Epithelial cell of prostate (primary cell): ENCODE measurements at places on chromosomes 3 and 15.

- DNase-seq, result no peak
These were observed 2.5 kb upstream of the PLCB2 start for GRCh38 chr15:40310001-40310959.

- no peak for DNase-seq
These were observed 23.4 kb downstream of the STAC start for GRCh38 chr3:36403661-36404060.

GRCh38 chr3:62562017-62562416 is 188.7 kb upstream of the FEZF2 start:
- DNase-seq, result no peak

GRCh38 chr3:194129581-194130133 is 6.3 kb upstream of the HES1 start:
- no peak for DNase-seq

GRCh38 chr3:55461896-55462295 is 25.2 kb downstream of the WNT5A start:
- no peak for DNase-seq

- no peak for DNase-seq
These were observed 83.4 kb upstream of the POU1F1 start for GRCh38 chr3:87359826-87360225.
